ENCODE measurements at places on chromosomes 6 and 20.

- no peak for DNase-seq
Observed at GRCh38 chr20:57412347-57413029, 21.3 kb downstream of the RBM38 start.

GRCh38 chr20:20210327-20210726, 157.6 kb upstream of the INSM1 start:
- no peak for DNase-seq

GRCh38 chr6:6858533-6858982, 249.2 kb upstream of the RREB1 start:
- DNase-seq = no peak

GRCh38 chr20:12079490-12079889, 161.8 kb downstream of the BTBD3 start:
- DNase-seq = no peak

GRCh38 chr6:34053721-34054120, 92.2 kb downstream of the GRM4 start:
- no peak for DNase-seq

Data from stimulated activated CD8-positive, alpha-beta memory T cell treated with anti-CD3 and anti-CD28 coated beads, Interleukin-4, amount 100 ng/mL, for 4 hours (primary cell).